ENCODE measurements at places on chromosomes 11 and 22. TPM values are rescaled to one million over a fixed set of nuclear protein-coding genes. Genes with fewer than 3 reads are reported as not detected.

- DNase-seq: no peak
Observed at GRCh38 chr22:26783885-26784284, 126.5 kb downstream of the MIAT start.

DNA sequence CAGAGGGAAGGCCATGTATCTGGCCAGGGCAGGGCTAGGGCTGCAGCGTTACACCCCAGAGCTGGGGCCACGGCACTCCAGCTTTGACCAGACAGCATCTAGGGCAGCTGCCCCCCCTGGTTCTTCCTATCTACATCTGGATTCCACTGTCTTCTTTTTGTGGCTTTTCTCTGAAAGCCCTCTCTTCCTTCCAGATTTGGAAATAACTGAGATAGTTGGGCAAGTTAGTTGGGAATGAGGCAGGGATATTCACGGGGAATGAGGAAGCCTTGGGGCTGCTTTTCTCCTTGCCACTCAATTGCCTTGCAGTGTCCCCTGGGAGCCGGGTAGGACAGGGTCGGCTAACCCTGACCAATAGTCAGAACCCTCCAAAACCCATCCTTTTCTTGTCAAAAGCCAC lies 26.8 kb downstream of the CLMP start:
- no peak for DNase-seq

- DNase-seq: no peak
Observed at GRCh38 chr11:65539744-65540289, 14.9 kb downstream of the SCYL1 start.

- DNase-seq: no peak
Observed at GRCh38 chr22:43969989-43970755, 14.9 kb downstream of the SAMM50 start.

GRCh38 chr22:39234867-39235687 lies 9.7 kb downstream of the PDGFB start:
- DNase-seq: no peak

DNA sequence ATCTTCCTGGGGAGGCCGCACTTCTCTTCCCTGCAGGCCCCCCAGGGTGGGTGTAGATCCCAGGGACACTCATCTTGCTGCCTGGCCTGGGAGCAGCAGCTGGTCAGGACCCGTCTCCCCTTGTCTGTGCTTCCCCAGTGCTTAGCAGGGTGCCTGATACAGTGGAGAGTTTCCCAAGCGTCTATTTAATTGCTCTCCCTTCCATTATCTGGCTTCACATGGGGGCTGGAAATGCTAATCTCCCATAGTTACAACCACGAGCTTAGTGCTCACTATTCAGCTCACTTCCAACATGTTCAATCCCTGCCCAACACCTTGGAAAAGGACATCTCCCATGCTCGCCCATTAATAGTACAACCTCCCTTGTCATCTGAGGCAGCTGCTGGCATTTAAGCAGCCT lies 100.5 kb downstream of the DSCAML1 start:
- DNase-seq: no peak

GRCh38 chr11:128627666-128628324 lies 40.4 kb upstream of the ETS1 start:
- DNase-seq: no peak

DNA sequence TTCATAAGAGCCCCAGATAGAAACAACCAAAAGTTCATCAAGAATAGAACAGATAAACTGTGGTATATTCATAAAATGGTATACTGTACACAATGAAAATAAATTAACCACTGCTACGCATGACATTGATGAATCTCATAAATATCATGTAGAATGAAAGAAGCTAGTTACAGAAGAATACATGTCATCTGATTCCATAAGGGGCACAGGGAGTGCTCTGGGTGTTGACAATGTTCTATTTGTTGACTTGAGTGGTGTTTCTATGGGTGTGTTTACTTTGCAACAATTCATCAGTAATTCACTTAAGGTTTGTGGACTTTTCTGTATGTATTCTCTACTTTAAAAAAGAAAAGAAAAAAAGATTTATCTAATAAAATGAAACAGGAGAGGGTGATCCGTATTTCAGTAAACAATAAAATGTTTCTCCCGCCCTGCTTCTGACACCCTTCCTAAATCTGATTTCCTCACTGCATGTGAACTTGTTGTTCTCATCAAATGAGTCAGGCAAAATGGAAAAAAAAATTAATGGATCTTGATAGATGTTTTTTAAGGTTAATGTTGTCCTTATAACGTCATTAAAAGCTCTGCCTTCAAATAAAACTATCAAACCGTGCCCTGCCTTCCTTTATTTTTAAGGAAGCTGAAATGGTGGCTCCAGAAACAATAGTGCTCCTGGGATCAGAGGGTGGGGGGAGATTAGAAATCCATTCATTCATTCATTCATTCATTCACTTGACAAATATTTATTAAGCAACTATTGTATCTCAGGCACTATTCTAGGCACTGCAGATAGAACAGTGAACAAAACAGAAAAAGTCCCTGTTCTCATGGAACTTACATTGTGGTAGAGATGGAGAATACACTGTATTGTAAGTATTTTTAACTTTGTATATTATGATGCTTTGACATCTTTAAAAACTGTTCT lies 77.2 kb upstream of the CD44 start:
- DNase-seq: no peak

- no peak for DNase-seq
Observed at GRCh38 chr11:134643115-134644012, 231.3 kb upstream of the B3GAT1 start.

DNA sequence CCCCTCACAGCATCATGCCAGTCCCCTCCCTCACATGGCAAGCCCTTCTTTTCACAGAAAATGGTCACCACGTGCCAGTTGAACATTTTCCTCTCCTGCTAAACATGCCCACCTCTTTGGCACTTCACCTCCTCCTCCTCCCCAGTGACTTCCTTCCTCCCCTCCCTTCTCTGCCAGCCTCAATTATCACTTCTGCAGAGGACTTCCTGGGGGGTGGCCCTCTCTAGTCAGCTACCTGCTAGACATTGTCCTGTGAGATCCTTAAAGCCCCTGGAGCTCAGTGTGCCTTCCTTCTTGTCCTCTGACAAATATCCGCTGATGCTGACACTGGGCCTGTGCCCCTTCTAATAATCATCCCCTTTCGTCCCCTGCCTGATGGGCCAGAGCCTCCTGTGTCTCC lies 43.2 kb upstream of the E2F8 start:
- DNase-seq: no peak

- no peak for DNase-seq
Observed at GRCh38 chr11:116533186-116533825, 239.5 kb downstream of the BUD13 start.

DNA sequence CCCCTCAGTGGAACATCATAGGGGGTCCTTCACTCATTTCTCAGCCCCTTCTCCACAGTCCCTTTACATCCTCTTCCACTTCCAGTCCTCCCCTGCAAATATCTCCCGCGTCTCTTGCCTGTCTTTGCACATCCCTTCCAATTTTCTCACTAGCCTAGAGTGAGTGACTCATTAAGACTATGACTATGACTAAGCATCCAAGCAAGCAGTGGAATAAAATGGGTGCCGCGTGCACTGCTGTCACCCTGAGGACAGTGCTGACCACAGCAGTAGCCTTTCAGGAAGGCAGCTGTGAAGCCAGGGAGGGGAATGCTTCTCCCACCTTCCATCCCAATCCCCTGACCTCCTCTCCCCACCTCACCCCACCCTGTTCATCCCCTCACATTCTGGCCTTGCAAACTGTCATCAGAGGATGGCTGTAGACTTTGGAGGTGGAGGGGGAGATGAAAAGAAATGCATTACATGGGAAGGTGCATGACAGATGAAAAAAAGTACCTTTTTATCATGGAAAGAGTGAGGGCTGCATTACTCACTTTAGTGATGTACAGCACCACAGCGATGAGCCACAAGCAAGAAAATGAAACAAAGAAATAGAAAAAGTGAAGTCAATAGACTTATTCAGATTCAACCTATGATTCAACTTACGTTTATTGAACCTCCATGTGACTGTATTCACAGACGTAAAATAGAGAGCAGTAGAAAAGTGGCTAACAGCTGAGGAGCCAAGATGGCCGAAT lies 948.2 kb downstream of the NTM start:
- no peak for DNase-seq

PLAAT5 gene
- not detected for total RNA-seq

MRGPRF gene
- total RNA-seq: not detected

CNGA4 gene
- total RNA-seq: not detected

OR5B17 gene
- total RNA-seq: not detected

CDC45 gene
- total RNA-seq: 45.4 TPM
